A549 (cell line): ENCODE measurements at places on chromosomes 5 and 9.

- no peak for DNase-seq
Observed at GRCh38 chr5:9196403-9197227, 349.3 kb downstream of the SEMA5A start.

- no peak for DNase-seq
Observed at GRCh38 chr5:96404191-96404867, 28.7 kb downstream of the PCSK1 start.

DNA sequence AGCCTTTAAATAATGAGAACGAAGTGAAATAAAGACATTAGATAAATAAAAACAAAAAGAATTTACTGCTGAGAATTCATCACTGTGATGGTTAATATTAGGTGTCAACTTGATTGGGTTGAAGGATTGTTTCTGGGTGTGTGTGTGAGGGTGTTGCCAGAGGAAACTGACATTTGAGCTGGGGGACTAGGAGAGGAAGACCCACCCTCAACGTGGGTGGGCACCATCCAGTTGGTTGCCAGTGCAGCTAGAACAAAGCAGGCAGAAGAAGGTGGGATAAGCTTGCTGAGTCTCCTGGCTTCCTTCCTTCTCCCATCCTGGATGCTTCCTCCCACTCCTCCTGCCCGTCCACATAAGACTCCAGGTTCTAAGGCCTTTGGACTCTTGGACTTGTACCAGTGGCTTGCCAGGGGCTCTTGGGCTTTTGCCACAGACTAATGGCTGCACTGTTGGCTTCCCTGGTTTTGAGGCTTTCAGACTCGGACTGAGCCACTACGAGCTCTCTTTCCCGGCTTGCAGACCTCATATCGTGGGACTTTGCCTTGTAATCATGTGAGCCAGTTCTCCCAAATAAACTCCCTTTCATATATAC, 43.7 kb upstream of the ABL1 start:
- DNase-seq = no peak

GRCh38 chr5:139413963-139414362, 10.1 kb upstream of the SPATA24 start:
- DNase-seq = no peak
